ENCODE measurements at places on chromosomes 7 and 10.

GRCh38 chr7:104973909-104974415 lies 40.0 kb upstream of the KMT2E start:
- DNase-seq = no peak

DNA sequence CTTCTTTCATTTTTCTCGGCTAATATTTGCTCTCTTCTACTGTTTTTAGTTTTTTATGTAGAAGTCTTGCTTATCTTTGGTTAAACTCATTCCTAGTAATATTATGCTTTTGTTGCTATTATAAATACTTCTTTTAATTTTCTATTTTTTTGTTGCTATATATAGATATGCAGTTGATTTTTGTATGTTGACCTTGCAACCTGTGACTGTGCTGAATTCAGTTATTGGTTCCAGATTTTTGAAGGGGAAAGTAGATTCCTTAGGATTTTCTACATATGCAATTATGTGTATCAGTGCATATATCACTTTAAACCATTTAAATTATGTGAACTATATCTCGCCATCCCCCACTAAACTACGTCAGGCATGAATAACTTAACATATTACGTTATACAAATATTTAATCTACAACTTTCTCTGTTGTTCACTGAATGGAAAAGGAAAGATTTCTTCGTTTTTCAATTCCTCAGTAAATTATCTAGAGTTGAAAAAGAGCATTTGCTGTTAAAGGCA lies 71.5 kb downstream of the IDE start:
- no peak for DNase-seq

DNA sequence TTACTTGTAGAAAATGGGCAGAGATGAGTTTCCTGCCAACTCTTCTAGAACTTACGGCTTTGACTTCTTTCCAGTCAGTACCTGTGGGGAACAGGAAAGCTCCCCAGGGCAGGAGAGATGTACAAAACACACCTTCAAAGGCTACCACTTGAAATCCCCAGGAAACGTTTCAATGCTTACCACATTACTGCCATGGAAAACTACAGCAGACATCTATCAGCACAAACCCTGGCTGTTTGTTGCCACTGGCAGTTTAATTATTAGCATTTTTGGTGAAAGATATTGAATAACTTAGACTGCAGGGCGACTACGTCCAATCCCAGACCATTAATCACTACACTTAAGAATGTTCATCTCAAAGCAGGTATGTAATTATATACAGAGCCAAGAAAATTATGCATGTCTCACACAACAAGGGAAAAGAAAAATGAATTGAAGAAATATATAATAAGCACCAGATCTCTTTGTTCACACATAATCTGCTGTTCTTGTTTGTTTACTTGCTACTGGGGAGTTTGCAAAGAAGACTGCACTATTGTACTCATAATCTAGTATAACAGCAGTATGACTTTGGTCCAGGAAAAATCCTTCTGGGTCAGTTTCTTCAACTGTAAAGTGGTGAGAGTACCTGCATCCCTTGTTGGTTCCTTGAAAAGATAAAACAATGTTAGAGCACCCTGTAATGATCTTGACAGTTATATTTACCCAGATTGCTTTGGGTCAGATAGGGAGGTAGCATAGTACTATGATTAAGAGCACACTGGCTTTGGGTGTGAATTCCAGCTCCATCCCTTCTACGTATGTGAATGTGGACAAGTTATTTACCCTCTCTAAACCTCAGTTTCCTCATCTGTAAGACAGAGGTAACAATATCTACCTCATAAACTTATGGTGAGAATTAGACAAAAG lies 138.3 kb downstream of the DOCK4 start:
- no peak for DNase-seq

DNA sequence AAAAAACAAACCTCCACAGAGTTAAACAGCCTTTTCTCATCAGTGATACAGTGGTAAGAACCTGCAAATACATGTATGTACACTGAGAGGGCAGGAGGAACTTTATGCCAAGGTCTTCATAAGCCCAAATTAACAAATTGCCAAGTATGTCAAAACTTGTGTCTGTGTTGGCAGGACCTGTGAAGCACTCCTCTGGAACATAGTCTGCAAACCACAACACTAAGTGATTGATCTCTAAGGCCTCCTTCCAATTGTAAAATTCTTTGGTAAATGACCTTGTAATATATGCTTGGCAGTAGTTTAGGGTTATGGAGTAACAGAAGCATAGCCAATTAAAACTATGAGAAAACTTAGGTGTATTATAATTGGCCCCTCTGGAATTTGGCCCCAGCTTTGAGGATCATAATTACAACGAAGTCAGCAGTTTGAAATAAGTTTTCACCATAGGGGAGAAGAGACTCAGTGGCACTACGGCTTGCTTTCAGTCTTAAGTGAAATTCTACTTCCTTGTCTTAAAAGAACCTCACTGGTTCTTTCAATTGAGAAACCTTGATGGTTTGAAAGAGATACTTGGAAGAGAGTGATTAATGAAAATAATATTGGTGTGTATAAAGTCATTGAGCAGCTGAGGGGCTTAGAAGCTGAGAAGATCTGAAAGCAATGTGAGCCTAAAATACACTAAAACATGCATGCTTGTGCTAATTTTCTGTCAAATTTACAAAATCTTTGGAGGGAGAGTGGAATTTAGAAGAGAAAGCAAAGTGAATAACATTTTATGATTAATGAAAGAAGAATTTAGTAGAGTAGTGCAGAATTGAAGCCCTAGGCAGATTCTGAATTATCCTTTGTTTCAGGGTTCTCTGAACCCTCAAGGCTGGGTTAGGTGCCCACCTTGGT lies 57.6 kb downstream of the CNNM2 start:
- no peak for DNase-seq

DNA sequence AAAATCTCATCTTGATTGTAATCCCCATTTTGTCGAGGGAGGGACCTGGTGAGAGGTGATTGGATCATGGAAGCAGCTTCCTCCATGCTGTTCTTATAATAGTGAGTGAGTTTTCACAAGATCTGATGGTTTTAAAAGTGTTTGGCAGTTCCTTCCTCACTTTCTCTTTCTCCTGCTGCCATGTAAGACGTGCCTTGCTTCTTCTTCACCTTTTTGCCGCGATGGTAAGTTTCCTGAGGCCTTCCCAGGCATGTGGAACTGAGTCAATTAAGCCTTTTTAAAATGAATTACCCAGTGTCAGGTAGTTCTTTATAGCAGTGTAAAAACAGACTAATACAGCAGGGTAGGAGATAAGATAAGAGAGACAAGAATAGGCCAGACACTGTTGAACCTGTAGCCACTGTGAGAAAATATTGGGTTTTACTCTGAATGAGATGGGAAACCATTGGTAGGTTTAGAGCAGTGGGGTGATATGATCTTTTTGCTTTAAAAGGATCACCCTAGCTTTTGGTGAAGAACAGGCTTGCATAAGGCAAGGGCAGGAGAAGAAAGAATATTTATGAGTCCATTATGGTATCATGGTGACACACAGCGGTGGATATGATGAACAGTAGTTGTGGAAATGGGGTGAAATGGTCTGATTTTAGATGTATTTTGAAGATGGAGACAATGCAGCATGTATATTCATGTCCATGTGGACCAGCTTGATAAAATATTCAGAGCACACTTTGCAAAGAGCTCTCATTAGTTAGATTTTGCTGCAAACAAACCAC lies 11.5 kb downstream of the OR6B1 start:
- no peak for DNase-seq

DNA sequence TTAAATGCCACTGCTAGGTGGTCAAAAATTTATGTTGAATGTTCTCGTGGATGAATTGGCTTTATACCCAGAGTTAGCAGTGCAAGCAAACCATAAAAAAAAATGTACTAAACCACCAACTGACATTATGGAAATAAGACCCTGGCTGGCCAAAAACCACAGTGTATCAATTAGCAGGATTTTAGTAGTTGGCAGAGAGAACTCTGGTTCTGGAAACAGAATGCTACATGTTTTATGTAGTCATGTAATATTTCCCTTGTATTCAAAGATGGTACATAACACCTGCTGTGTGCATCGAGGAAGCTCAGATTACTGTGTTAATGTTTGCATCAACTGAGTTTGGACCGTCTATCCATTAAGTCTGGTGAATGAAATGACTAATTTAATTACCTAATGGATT lies 618.5 kb downstream of the CCSER2 start:
- DNase-seq = no peak

GRCh38 chr7:19665399-19666008 lies 43.3 kb downstream of the POLR1F start:
- no peak for DNase-seq

- DNase-seq = no peak
Observed at GRCh38 chr10:81873231-81873931, 1.6 kb upstream of the NRG3 start.

DNA sequence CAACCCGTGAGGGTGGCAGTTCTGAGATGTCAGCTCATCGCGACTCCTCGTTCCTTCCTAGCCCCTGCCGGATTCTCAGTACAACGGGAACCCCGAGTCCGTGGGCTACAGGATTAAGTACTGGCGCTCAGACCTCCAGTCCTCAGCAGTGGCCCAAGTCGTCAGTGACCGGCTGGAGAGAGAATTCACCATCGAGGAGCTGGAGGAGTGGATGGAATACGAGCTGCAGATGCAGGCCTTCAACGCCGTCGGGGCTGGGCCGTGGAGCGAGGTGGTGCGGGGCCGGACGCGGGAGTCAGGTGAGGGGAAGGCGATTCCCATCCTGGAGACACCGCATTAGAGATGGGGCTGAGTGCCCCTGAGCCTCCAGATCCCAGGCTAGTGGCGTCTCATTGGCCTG lies 568.1 kb upstream of the FOXK1 start:
- no peak for DNase-seq

GRCh38 chr10:32125023-32125422 lies 68.8 kb upstream of the KIF5B start:
- no peak for DNase-seq
